CD4-positive, alpha-beta T cell treated with Interleukin-15 for 1 hour (primary cell): ENCODE measurements at places on chromosomes 16 and 17.
A peak's percentile ranks its signal among the peaks of the same experiment; 100 is the strongest.

GRCh38 chr17:4048218-4048617 lies 84.0 kb upstream of the ATP2A3 start:
- DNase-seq: no peak

GRCh38 chr17:78255953-78256706 lies 24.7 kb downstream of the TMEM235 start:
- no peak for DNase-seq

- DNase-seq: no peak
These were observed 267.3 kb downstream of the XYLT1 start for GRCh38 chr16:17203424-17203823.

GRCh38 chr17:41559548-41559947 lies 12.3 kb downstream of the KRT9 start:
- no peak for DNase-seq

GRCh38 chr16:86831366-86831765 lies 253.0 kb downstream of the FOXL1 start:
- no peak for DNase-seq

DNA sequence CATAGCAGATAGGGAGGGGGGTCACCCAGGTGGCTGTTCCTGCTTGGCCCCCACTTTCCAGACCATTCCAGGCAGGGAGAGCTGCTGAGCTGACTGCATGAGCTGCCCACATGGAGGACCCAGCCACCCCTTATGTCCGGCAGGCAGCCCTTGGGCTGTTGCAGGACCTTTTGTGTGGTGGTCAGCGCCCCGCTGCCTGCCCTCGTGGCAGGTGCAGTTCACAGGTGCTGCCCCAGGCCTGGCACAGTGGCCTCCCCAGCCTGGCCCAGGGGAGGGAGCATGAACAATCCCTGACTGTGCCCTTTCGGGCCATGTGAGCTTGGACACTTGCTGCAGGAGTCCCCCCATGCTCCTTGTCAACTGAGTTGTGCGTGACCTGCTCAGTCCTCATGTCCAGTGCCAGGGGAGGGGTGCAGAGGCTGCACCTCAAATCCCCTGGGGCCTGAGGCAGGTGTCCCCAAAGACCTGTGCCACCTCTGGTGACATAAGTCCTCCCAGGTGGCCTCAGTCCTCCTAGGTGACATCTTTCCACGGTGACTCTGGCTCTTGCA lies 8.6 kb downstream of the TBC1D26 start:
- no peak for DNase-seq

DNA sequence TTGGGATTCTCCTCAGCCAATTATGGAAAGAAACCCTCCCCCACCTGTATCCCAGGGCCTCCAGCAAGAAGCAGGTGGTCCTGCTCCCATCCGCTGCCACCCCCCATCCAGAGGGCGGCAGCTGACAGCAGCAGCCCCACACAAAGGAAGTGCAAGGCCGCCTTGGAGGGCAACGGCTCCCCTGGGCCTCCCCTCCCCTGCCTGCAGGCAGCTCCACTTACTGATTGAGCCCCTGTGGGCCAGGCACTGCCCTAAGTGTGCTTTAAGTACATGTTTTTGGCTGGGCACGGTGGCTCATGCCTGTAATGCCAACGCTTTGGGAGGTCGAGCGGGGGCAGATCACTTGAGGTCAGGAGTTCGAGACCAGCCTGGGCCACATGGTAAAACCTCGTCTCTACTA lies 257.6 kb downstream of the PARN start:
- no peak for DNase-seq

DNA sequence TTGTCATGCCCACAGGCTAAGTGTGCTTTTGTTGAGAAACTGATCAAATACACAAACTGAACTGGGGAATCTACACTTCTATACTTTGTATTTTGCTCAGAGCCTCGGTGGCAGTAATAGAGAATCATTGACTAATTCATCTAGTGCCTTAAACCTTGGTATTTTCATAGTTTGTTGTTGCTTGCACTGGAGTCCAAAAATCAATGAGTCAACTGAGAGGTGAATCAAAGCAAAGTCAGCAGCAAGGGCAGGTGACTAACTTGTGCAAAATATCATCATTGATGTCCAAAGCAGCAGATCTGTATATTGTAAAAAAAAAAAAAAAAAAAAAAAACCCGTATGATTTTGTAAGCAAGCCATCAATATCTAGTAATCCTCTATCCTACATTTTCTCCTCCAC lies 296.4 kb downstream of the MAP2K6 start:
- no peak for DNase-seq

DNA sequence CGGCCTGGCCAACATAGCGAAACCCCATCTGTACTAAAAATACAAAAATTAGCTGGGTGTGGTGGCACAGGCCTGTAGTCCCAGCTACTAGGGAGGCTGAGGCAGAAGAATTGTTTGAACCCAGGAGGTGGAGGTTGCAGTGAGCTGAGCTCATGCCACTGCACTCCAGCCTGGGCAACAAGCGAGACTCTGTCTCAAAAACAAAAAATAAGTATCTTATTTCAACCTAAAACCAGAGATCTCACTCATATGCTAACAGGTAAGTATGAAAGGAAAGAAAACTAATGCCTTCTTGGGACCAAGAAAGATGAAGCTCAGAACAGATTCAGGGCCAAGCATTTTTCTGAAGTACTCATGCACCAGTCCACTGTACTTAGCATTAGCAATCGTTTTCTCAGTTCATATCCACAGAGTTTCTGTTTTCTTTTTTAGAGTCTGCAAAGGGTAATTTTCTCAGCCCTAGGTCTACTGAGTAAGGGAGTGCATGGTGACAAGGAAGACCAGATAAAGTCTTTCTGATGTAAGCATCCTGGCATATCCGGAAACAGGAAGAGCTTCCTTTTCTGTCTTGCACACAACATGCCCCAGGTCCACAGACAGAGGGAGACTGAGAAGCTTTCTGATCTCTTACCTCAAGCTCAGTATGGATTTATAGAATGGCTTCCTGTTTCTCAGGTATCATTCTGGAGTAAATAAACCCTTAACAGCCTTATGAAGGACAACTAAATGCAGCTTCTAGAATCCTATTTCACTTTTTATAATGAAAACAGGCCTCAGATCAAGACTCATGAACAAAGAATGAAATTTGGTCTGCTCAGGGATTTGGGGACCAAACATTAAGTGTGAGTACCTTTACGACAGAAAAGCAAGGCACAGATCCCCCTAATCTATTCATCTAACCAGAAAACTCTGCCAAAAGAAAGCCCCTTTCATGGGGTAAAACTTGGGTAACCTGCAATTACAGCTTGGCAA lies 38.7 kb upstream of the FOXJ1 start:
- peak; percentile 49 for DNase-seq

- peak; percentile 67 for DNase-seq
These were observed at the start of gene SPNS2 for GRCh38 chr17:4498461-4499397. SPNS2 (plus strand) TSS chr17:4498881; CDS start chr17:4499048, 167 bp downstream.
